ENCODE measurements at places on chromosomes 11 and 22. TPM values are rescaled to one million over a fixed set of nuclear protein-coding genes. Genes with fewer than 3 reads are reported as not detected.

The CXCR5 gene
- total RNA-seq = not detected

The THY1 gene
- total RNA-seq = 93.5 TPM

The A4GALT gene
- 33.6 TPM for total RNA-seq

The FAT3 gene
- total RNA-seq = 0.06 TPM

The MOV10L1 gene
- 0.56 TPM for total RNA-seq

The KRTAP5-8 gene
- not detected for total RNA-seq

The SLC35F2 gene
- total RNA-seq = 8.3 TPM

The TRIM77 gene
- total RNA-seq = not detected

The GLYATL1 gene
- total RNA-seq = not detected

The TMEM86A gene
- 3.1 TPM for total RNA-seq

The CDC45 gene
- 0.69 TPM for total RNA-seq

The VSIG10L2 gene
- not detected for total RNA-seq

The UBQLNL gene
- not detected for total RNA-seq

The HEPHL1 gene
- not detected for total RNA-seq

The DBX1 gene
- not detected for total RNA-seq

The CEND1 gene
- 0.49 TPM for total RNA-seq

The CCDC88B gene
- 0.69 TPM for total RNA-seq
